ENCODE measurements at places on chromosomes 6 and 20.

DNA sequence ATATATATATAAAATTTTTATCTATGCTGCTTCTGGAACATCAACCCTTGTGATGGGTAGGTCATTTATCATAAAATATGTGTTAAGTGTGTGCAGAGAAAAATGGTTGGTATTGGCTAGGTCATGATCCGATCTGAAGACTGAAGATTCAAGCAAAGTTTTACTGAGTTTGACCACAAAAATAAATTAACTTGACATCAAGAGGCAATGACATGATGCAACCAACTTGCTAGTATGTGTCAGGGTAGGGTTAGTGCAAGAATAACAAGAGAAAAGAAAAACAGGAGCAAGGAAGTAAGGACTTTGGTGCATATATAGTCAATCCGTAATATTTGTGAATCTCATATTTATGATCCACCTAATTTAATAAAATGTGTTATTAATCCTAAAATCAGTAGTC is 1202.0 kb upstream of the ADGRB3 start:
- DNase-seq: no peak

DNA sequence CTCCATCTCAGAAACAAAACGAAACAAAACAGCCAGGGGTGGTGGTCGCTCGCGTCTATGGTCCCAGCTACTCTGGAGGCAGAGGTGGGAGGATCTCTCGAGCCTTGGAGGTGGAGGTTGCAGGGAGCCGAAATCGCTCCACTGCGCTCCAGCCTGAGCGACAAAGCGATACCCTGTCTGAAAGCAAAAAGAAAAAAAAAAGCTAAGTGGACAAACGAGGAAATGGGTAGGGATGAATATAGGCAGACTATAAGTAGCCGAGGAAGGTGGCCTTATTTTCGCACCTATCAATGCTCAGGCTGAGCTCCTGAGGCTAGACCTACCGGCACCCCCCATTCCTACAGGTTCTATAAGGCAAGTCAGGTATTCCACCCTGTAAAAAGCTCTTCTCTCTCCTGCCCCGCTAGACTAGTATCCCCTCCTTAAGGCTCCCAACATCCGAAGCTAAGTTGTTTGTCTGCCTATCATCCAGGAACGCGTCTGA is 650 bp upstream of the CASP8AP2 start:
- peak; percentile 20 for DNase-seq

- DNase-seq: no peak
Observed at GRCh38 chr6:56713254-56713672, 70.6 kb upstream of the DST start.

- DNase-seq: no peak
Observed at GRCh38 chr6:82371799-82372546, 8.4 kb downstream of the TPBG start.

DNA sequence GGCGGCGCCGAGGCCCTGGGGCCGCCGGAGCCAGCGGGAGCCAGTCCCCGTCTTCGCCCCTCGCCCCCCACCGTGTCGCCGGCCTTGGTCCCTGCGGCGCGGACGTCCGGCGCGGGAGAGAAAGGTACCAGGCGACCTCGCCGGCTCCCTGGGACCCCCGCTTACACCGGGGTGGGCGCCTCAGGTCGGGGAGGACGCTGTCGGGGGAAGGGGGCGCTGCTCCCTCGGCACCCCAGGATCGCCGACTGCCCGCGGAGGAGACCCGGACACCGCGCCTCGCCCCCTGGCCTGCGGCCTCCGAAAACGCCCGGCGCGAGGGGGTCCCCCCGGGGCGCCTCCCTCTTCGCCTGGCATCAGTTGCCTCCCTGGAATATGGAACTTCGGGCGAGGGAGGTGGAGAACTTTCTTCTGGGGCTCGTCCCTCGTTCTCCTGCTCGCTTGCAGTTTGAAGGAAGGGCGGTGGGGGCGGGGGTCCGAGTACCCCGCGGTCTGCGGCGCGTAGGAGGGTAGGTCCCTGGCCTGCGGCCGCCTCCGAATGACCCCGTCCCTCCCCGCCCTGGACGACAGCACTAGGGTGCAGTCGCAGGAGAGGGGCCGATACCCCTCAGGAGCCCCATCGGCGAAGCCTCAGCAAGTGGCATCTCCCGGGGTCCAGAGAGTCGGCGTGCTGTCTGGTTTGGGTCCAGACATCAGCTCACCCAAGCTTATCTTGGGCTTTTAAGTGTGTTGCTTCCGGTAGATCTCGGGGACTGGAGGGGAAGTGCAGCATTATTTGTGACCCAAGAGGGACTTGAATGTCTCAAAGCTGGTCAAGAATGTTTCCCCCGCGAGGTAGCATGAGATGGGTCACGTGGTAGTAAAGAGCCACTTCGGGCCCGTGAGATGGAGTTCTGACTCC is 549 bp downstream of the ANKRD6 start:
- no peak for DNase-seq

DNA sequence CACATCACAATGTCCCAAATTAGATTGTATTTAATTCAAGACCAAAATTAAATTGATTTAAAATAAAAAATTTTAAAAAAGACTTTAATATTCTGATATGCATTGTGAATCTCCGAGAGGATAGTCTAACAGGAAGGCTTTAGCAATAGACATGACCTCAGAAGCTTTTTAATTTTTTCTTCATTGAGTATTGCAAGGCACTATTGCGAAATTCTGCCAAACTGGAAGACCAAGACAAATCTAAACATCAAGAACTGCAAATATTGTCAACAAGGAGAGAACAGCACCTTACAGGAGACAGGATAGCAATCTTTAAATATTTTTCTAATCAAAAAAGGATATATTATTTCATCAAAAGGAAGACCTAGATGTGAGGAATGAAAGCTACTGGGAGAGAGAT is 56.9 kb downstream of the BMP5 start:
- DNase-seq: no peak

GRCh38 chr6:106870824-106871717 is 103.5 kb downstream of the CD24 start:
- DNase-seq: no peak

- DNase-seq: no peak
Observed at GRCh38 chr6:17115251-17116116, 13.6 kb downstream of the STMND1 start.

DNA sequence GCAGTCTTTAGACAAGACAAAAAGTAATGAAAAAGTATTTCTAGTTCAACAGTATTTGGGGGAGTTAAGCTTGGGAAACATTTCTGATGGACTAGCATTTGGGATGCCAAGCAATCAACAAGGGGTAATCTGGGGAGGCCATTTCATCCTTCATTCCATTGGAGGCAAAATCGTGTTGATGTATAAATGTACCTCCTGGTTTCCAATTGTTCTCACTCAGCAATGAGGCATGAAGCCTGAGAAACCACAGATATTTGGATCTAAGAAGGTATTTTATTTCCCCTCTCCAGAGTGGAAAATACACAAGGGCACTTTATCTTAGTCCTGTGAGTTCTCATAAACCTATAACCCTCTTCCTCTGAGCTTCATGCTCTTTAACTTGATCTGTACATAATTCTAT is 68.2 kb downstream of the TBX18 start:
- no peak for DNase-seq

DNA sequence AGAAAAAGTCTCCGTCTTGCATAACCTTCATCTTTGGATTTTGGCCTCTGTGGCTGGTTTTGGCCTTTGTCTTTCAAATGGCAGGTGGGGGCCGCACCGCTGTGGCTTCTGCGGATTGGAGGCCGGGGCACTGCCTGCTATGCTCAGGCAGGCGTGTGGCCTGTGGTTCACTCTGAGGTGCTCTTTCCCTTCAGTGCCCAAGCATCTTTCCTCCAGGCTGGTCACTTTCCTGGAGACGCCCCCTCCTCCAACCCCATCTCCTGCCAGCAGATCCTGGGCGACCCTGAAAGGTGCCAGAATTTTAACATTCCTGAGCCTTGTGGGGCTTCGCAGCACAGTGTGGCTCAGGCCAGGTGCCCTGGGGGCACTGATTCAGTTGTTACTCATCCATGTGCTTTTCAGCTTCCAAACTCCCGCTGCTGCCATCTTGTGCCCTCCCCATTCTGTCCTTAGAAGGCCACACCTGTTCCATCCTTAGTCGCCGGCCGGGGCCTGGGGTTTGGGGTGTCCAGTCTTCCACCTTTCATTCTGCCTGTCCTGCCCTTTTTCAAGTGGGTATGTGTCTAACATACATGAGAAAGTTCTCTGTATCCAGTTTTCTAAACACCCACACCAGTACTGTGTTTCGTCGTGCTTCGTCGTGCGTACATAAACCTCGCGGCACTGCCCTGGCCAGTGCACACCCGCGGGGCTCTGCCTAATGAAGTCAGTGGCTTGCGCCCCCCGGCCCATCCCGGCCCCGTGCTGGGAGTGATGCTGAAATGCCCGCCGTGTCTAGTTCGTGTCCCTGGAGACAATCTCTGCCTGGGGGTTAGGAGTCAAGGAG is 12.1 kb downstream of the SS18L1 start:
- DNase-seq: no peak

DNA sequence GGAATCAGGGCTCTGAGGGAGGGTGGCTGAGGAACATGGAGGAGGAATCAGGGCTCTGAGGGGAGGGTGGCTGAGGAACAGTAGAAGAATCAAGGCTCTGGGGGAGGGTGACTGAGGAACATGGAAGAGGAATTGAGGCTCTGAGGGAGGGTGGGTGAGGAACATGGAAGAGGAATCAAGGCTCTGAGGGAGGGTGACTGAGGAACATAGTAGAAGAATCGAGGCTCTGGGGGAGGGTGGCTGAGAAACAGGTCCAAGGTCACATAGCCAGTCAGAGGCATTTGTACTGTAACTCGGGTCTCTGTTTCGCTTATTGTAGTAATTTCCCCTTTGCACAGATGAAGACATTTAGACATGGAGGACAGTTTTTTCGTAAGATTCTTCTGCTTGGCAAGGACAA is 164.8 kb downstream of the SOBP start:
- DNase-seq: no peak

GRCh38 chr6:16939839-16940238 is 162.0 kb upstream of the STMND1 start:
- DNase-seq: no peak

DNA sequence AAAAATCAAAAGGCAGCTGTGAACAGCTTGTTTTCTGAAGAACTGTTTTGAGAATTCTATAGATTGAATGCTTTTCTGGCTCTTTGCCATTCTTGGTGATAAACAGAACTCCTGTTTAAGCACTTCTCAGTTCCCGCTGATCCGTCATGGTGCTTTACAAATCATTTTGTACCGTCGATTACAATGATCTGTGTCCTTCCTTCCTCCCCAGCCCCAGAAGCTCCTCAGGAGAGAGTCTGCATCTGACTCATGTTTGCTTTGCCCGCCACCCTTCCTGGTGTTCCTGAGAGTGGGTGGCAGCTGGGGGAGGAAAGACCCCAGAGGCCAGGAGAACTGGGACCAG is 538.6 kb upstream of the MARCKS start:
- no peak for DNase-seq

DNA sequence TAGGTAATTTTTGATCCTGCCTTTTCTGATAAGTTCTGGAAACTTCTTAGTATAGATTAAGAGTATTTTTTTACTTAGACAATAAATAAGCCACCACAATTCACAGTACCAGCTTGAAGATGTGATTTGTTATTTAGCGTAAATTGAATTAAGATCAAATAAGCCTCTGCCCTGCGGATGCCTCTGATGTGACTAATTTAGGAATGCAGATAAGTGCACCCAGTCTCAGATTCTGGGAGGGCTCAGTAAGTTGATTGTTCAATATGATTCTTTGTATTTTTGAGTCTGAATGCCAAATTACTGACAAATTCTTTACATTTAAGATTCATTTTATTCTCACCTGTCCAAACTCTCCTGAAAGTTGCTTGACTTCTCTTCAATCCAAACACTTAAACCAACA is 147.5 kb downstream of the THBS2 start:
- DNase-seq: no peak

- DNase-seq: no peak
Observed at GRCh38 chr6:35069262-35069661, 71.9 kb downstream of the TCP11 start.

DNA sequence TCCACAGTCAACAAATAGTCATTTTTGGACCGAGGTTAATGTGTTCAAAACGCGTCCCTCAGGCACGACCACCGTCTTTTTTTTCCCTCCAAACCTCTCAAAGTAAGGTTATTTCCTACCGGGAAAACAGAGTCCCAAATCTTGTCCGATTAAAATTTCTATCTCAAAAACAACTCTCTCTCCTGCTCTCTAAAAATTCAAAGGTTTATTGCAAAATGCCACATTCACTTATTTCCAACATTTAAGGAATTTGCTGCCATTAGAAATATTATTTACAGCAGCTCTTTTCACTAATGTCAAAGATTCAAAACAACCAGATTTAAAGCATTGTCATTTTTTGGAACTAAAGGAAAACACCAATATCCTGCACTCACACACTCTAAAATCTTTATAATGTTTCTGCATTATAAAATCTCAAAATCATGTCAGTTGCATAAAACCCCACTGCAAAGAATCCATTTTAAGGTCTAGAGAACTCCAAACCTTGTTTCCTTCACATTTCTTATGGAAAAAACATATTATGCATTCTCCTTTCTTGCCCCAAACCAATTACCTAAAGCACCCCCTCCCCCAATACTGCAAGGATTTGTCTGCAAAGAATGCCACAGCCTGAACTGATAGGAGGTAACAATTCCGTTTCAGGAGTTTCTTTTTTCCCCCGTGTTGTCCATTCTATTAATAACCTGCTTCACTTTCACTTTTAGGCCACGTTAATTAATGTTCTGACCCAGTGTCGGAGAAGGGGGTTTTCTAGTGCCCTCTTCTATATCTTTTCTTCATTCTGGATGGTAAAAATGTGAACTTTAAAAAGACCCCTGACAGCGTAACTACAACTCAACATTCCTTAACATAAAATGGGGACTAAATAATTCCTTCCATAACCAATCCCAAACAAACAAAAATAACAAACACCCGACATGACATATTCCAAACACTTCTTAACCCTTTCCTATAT is 1.4 kb downstream of the NRN1 start:
- DNase-seq: no peak

GRCh38 chr6:157756708-157757429 is 66.2 kb upstream of the SNX9 start:
- DNase-seq: peak; percentile 79

DNA sequence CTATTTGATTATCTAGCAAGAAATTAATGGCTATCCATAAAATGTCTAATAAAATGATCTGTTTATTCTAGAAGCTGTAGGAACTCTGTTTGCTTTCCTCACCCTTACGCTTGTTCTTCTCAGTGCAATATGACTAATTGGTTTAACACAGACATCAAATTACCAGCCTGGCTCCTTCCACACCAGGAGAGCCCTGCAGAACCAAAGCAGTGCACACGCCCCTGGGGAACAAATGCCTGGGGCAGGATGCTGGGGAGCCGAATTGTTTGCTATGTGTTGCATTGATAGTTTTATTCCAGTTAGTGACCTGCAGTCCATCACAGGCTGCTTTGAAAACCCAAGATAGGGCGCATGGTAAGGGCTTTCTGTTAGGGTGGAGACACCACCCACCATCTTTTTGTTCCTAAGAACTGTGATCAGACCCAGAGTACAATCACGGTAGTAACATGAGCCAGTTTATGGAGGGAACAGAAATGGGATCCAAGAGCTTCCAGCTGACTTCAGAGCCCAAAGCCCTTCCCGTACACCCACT is 126.4 kb upstream of the CD93 start:
- DNase-seq: no peak

GRCh38 chr6:75449630-75450206 is 43.9 kb downstream of the FILIP1 start:
- no peak for DNase-seq

- no peak for DNase-seq
Observed at GRCh38 chr6:111559188-111560097, 46.2 kb downstream of the TRAF3IP2 start.

- DNase-seq: no peak
Observed at GRCh38 chr6:29696147-29697125, 15.5 kb upstream of the ZFP57 start.

Data from activated CD4-positive, alpha-beta T cell treated with anti-CD3 and anti-CD28 coated beads, Interleukin-2, amount 50 U/mL, for 16 hours (primary cell).